Neural crest cell (in vitro differentiated cells): ENCODE measurements at places on chromosomes 4 and X. TPM values are rescaled to one million over a fixed set of nuclear protein-coding genes. Genes with fewer than 3 reads are reported as not detected.

GRCh38 chr4:116636917-116637316, 448.5 kb downstream of the TRAM1L1 start:
- DNase-seq = no peak

GRCh38 chr4:7971881-7972500, 32.3 kb upstream of the AFAP1 start:
- DNase-seq = no peak

- DNase-seq = no peak
These were observed 169.2 kb downstream of the GRIA2 start for GRCh38 chr4:157389741-157390140.

- peak; percentile 57 for DNase-seq
These were observed at the start of gene GPRIN3 for GRCh38 chr4:89307446-89308160. Gene GPRIN3 (minus strand): TSS chr4:89307800. CDS start chr4:89250110, 57,690 bp downstream.

GRCh38 chr4:19002170-19002569, 980.6 kb upstream of the LCORL start:
- no peak for DNase-seq

PLK4 gene
- 49.6 and 54.4 TPM in 2 replicates for total RNA-seq

AKAP17A gene
- total RNA-seq = 43.9 and 44.0 TPM in 2 replicates
